ENCODE measurements at places on chromosomes 13 and 19. TPM values are rescaled to one million over a fixed set of nuclear protein-coding genes. Genes with fewer than 3 reads are reported as not detected.

GRCh38 chr19:38891771-38892170, 7.6 kb downstream of the SIRT2 start:
- DNase-seq = no peak

DNA sequence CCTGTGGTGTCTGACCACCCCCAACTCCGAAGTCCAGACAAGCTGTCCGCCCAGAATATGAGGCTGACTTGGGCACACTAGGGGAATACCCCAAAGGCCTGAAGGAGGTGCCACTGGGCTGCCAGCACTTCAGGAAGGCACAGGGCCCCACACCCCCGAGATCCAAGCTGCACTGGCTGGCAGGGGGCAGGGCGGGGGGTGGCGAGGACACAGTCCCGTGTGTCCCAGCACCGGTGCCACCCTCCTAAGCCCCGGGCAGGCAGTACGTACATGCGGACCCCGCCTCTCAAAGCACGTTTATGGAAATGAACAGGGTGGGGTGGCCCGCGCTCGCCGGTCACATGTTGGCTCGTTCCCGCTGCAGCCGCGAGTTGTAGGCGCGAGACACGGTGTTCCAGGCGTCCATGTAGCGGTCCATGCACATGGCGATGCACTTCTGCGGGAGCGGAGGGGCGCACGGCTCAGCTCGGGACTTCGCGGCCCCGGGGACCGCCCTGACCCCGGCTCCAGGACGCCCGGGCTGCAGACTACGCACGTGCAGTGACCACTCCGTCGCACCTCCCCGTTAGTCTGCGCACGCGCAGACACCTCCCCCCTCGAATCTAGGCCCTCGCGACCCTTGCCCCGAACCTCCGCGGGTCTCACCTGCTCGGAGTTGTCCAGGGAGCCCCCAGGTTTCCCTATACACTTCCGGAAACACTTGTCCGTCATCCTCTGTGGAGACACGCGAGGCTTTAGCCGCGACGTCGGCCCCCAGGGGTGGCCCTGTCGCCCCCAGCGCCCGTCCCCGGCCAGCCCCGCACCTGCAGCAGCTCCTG, 566 bp downstream of the TIMM13 start:
- no peak for DNase-seq

DNA sequence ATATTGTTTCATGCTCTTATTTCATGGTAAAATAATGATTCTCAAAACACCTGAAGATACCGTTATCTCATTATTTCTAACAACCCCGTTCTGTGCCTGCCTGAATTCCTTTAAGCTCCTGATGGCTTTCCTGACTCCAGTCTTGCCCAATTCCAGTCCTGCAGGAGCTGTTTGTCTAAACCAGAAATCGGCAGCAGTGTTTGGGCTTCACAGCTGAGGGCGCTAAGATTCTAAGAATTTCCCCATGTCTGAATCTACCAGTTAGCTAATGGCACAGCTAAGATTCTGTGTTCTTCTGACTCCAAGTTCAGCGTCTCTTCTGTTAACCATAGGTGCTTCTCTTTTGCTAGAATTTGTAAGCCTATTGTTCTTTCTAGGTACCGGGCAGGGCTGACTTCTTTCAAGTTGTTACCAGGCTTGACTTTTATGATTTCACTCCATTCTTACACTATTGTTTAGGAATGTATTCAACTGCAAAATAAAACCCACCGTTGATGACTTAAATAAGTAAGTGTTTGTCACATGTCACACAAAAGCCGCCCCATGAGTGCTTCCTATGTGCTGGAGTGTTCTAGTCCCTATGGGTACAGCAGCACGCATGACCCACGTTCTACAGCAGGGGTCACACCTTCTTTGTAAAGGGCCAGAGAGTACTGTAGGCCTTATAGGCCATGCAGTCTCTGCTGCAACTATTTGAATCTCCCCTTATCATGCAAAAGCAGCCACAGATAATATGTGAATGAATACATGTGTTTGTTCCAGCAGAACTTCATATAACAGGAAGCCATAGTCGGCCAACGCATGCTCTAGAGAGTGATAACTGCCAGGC, 168.3 kb upstream of the RNF113B start:
- DNase-seq = no peak

GRCh38 chr13:62433660-62434059, 1018.0 kb upstream of the PCDH20 start:
- no peak for DNase-seq

DNA sequence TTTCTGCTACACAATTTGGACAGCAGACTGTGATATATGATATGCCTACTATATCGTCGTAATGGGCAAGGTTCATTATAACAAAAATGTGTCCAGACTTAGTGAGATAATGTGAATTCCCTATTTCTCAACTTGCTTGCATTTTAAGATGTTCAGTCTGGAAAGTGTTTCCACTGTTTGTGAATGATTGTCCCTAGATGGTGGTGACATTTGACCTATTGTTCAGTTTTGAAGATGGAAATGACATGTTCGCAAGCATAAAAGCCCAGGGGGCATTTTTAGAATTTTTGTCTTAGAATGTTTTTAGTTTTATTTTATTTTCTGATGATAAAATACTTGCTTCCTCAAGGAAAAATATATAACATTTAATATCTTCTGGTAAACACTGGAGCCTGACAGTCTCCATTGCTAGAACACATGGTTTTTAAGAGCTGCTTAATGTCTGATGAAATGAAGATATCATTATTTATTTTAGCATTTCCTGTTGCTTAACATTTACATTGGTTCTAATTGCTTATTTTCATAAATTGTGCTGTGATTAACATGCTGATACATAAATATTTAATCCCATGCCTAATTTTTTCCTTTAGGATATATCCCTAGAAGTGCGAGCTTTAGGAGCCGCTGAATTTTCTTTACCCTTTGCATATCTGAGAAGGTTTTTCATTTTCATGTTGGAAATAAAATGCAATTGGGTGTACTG, 27.1 kb downstream of the MBNL2 start:
- peak; percentile 84 for DNase-seq

The RGCC gene
- total RNA-seq = 359 TPM

The PCP2 gene
- 2.1 TPM for total RNA-seq

The DOCK6 gene
- total RNA-seq = 60.2 TPM

All from lung (tissue), 17 donors.